ENCODE measurements at places on chromosomes 13 and 19.

GRCh38 chr19:29978080-29978479 lies 36.0 kb downstream of the URI1 start:
- no peak for DNase-seq

- no peak for DNase-seq
Observed at GRCh38 chr19:2113439-2114211, 16.9 kb downstream of the IZUMO4 start.

DNA sequence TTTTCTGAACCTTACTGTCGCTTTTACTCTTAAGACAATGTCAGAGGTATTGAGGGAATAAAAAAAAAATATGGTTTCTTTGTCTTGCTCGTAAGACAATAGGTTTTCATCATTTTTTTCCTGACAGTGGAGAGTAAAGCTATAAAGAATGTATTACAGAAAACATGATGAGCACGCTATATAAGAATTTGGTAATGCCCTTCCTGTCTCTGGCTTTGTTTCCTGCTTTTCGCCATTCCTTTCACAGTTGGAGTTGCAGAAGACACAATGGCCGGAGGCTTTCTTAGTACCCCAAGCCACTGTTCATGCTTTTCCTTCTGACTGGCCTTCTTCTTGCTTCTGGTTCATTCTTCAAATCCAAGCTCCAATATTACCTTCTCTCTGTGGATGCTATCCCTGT lies 101.0 kb upstream of the DACH1 start:
- DNase-seq, result no peak

DNA sequence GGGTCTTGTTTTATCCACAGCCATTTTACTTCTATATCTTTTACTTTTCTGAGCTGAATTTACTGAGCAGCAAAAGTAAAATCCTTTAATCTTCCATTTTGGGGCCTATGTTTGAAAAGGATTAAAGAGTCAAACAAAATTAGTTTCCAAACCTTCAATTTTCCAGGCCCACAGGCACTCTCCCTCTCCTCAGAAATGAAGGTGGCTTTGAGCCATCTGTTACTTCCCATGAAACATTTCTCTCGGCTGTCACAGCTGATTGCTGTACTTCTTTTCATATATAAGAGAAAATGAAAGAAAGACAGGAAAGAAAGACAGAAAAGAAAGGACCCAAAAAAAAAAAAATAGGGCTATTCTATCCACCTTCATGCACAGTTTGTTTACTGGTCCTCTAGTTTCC lies 194.9 kb downstream of the LACC1 start:
- no peak for DNase-seq

GRCh38 chr19:41413947-41414346 lies 13.2 kb downstream of the B3GNT8 start:
- no peak for DNase-seq

- peak; percentile 17 for DNase-seq
Observed at GRCh38 chr19:41657157-41657556, 30.3 kb upstream of the CEACAM4 start.
